GM12878 (cell line): ENCODE measurements at places on chromosomes 11 and 22. TPM values are rescaled to one million over a fixed set of nuclear protein-coding genes. Genes with fewer than 3 reads are reported as not detected.

The CPSF7 gene
- total RNA-seq, result 80.2 and 89.0 TPM in 2 replicates

The ARHGAP8 gene
- total RNA-seq, result not detected in 2 replicates

The CFAP68 gene
- 32.5 and 35.7 TPM in 2 replicates for total RNA-seq

The WT1 gene
- not detected in 2 replicates for total RNA-seq

The RASSF7 gene
- total RNA-seq, result 15.1 and 16.8 TPM in 2 replicates

GRCh38 chr11:115159207-115159606 is 345.0 kb downstream of the CADM1 start:
- no peak overlapping the region for H3K4me3 ChIP-seq
- no peak for DNase-seq
- H3K27me3 ChIP-seq, result no peaks in the 10 kb centered on the region; the same call in 1 of the 2 replicates
- H3K27ac ChIP-seq, result no peak overlapping the region
- H3K36me3 ChIP-seq, result no peaks in the 10 kb centered on the region

- no peak overlapping the region for H3K27ac ChIP-seq
- no peaks in the 10 kb centered on the region for H3K27me3 ChIP-seq
- no peaks in the 10 kb centered on the region for H3K36me3 ChIP-seq
- H3K4me3 ChIP-seq, result no peak overlapping the region
- DNase-seq, result no peak
- H3K4me1 ChIP-seq, result no peaks in the 10 kb centered on the region
Observed at GRCh38 chr11:26777372-26777808, 55.5 kb upstream of the SLC5A12 start.

GRCh38 chr22:39852799-39853198 is 40.8 kb downstream of the ENTHD1 start:
- no peaks in the 10 kb centered on the region for H3K36me3 ChIP-seq
- H3K27me3 ChIP-seq, result no peaks in the 10 kb centered on the region
- H3K4me3 ChIP-seq, result no peak overlapping the region
- H3K27ac ChIP-seq, result no peak overlapping the region
- no peak for DNase-seq

- no peaks in the 10 kb centered on the region for H3K36me3 ChIP-seq
- peaks cover 8% of the 10 kb centered on the region; the same call in 1 of the 2 replicates for H3K27me3 ChIP-seq
- no peak for DNase-seq
- H3K4me3 ChIP-seq, result peak overlapping the region; percentile 62
- peaks cover 78% of the 10 kb centered on the region for H3K4me1 ChIP-seq
Observed at GRCh38 chr11:76669901-76670484, 554 bp downstream of the LRRC32 start.

- H3K4me3 ChIP-seq, result no peak overlapping the region
- H3K27me3 ChIP-seq, result no peaks in the 10 kb centered on the region
- peak overlapping the region; percentile 90 for H3K27ac ChIP-seq
- H3K36me3 ChIP-seq, result peaks cover 25% of the 10 kb centered on the region
- no peak for DNase-seq
Observed at GRCh38 chr22:24435861-24436371, 8.5 kb downstream of the ADORA2A start.

- H3K27me3 ChIP-seq, result no peaks in the 10 kb centered on the region
- H3K36me3 ChIP-seq, result no peaks in the 10 kb centered on the region
- H3K27ac ChIP-seq, result no peak overlapping the region
Observed at GRCh38 chr11:87137711-87138110, 100.0 kb downstream of the TMEM135 start.

- H3K27ac ChIP-seq, result no peak overlapping the region
- H3K4me3 ChIP-seq, result no peak overlapping the region
- H3K27me3 ChIP-seq, result no peaks in the 10 kb centered on the region; the same call in none of the 2 replicates
- no peak for DNase-seq
Observed at GRCh38 chr22:32866953-32867352, 65.4 kb downstream of the TIMP3 start.

- H3K4me3 ChIP-seq, result no peak overlapping the region
- H3K27me3 ChIP-seq, result no peaks in the 10 kb centered on the region
- no peak for DNase-seq
- H3K4me1 ChIP-seq, result peaks cover 3% of the 10 kb centered on the region; the same call in 1 of the 2 replicates
Observed at GRCh38 chr11:133905677-133906156, 51.1 kb downstream of the IGSF9B start.
